ENCODE measurements at places on chromosomes 7 and 10.

DNA sequence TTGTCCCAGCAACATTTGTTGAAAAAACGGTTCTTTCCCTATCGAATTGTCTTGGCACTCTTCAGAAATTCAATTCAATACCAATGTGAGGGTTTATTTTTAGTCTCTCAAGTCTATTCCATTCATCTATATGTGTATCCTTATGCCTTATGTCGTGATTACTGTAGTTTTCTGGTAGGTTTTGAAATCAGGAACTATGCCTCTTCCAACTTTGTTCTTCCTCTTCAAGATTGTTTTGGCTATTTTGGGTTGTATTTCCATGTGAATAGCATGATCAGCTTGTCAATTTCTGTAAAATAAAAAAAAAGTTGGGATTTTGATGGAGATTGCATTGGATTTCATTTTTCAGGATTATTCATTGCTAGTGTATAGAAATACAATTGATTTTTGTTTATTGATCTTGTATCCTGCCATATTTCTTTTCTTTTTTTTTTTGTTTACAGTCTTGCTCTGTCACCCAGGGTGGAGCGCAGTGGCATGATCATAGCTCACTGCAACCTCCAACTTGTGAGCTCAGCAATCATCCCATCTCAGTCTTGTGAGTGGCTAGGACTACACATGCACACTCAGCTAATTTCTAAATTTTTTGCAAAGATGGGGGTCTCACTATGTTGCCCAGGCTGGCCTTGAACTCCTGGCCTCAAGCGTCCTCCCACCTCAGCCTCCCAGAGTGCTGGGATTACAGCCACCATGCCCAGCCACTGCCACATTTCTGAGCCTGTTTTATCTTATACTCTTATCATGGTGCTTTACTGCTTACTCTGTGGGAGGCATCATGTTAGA is 46.2 kb upstream of the MKLN1 start:
- DNase-seq, result no peak

DNA sequence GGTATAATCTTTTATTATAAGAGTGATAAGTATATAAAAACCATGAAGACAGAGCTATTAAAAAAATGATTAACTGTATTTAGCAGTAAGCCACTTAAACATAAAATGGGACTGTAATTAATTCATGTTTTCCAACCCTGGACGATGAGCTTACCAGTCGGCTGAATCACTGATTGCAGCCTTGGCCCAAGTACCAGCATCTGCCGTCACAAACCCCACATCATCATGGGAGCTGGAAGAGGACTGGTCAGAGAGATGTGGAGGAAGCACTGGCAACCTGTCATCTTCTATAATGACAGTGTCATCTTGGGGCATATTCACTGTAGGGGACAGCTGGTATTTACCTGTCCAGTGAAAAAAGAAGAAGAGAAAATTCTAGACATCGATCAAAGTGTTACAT is 473.6 kb downstream of the PARD3 start:
- DNase-seq, result no peak

GRCh38 chr10:122445469-122445868 is 9.0 kb upstream of the ARMS2 start:
- no peak for DNase-seq

- no peak for DNase-seq
Measured at GRCh38 chr10:98272656-98273055, 4.7 kb upstream of the LOXL4 start.

DNA sequence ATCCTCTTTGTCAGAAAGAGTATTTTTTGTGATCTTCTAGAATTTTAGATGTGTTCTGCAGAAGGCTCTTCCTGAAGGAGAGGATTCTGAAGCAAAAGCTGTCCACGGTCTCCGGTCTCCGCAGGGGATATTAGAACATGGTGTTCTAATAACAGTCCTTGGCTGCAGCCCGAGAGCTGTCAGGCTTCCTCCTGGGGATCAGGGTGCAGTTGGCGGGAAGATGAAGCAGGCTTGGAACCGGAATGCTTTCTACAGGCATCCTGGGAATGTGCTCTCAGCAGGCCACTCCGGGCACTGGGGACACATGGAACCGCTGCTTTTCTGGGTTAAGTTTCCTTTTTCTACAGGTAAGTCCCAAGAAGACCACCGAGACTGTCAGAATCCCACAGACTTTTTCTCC is 118.6 kb upstream of the PARD3 start:
- DNase-seq, result no peak

DNA sequence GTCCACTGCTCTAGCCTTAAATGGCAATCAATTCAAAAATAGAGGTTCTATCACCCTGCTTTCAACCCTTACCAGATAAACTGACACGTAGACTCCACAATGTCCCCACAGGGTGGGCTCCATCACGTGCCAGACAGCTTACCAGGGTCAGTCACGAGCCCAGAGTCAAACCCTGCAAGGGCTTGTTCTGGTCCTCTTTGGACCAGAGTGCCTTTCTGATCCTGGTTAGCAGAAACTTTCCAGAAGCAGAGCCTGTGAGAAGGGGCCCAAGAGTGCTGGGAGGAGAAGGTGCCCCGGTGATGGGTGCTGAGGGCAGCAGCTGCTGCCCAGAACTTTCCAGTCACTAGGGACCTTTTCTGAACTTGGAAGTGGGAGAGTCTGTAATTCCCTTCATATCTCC is 354 bp upstream of the GIMAP5 start:
- no peak for DNase-seq

DNA sequence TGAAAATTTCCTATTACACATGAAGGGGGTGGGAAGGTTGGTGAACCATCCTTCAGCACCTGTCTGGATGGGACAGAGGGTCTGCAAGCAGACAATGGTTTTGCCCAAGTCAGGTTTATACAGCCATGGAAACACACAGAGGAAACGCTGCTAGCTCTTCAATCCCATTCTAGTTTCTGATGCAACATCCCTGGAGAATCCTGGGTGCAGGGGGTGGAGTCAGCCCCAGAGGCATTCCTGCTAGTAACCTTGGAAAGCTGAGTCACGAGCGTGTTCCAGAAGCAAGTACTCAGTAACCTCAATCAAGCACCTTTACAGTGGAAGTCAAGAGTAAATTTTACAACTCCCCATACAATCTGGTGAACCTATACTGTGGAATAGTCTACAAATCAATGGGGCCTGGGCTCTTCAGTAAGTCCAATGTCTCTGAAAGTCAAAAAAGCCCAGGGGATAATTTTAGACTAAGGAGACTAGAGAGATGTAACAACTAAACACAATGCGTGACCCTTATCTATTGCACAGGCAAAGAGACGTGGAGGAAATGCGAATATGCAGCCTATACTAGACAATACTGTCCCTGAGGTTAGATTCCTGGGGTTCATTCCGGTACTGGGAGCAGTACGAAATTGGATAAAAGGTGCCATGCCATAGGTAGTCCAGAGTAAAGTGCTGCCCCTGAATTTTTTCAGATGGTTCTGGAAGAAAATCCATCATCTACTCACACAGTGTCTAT is 95.4 kb downstream of the ZRANB1 start:
- DNase-seq, result no peak

- DNase-seq, result no peak
Measured at GRCh38 chr7:123655614-123656013, at the start of gene LMOD2. TSS of gene LMOD2 (plus strand) at chr7:123655866. CDS start at chr7:123655964, 98 bp downstream.

- DNase-seq, result peak; percentile 43
Measured at GRCh38 chr10:27223964-27224363, 16.6 kb downstream of the ACBD5 start.

- no peak for DNase-seq
Measured at GRCh38 chr10:130709415-130709814, 573.2 kb downstream of the GLRX3 start.

GRCh38 chr10:126034586-126034985 is 138.2 kb downstream of the FANK1 start:
- DNase-seq, result no peak

DNA sequence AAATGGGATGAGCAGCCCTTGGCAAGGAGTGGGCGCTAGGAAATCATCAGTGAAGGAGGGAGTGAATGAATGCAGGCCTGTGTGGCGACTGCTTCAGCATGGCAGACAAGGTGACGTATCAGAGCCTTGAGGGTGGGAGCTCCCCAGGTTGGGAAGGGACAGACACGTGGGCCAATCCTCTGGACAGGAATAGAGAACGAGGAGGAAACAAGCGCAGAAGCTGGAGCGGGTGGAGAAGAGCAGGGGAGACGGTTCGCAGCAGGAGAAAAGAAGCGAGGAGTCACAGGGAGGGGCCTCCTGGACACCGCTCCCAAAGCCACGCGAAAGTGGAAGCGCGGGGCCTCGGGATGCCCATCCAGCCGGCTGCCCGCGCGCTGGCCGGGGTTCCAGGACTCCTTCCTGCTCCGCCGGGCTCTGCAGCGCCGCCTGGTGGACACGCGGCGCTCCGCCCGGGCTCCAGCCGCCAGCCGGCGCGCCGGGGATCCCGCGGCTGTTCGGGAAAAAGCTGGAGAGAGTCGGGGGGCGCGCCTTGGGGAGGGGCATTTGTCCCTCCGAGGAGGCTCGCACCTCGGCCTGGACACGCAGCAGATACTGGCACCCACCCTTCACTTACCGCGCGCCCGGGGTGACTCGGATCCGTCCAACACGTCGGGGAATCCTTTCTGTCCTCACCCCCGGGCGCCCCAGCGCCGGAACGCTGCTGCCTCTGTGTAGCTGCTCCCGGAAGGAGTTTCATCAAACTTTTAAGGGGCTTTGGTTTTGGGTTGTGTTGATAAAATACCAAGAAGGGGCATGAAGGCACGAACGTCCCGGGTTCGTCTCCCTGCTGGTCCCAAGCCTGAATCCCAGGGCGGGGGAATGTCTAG is 6.3 kb downstream of the ZNF503 start:
- DNase-seq, result no peak

- DNase-seq, result peak; percentile 56
Measured at GRCh38 chr7:3301831-3302618, 973 bp downstream of the SDK1 start.
